ENCODE measurements at places on chromosomes 3 and 15.
A peak's percentile ranks its signal among the peaks of the same experiment; 100 is the strongest.

- no peak for DNase-seq
Measured at GRCh38 chr15:68429691-68430470, 2.1 kb downstream of the ITGA11 start.

- no peak for DNase-seq
Measured at GRCh38 chr3:160735826-160736225, 20.2 kb upstream of the PPM1L start.

- DNase-seq = peak; percentile 77
Measured at GRCh38 chr3:46429250-46429649, 22.2 kb downstream of the CCRL2 start.

DNA sequence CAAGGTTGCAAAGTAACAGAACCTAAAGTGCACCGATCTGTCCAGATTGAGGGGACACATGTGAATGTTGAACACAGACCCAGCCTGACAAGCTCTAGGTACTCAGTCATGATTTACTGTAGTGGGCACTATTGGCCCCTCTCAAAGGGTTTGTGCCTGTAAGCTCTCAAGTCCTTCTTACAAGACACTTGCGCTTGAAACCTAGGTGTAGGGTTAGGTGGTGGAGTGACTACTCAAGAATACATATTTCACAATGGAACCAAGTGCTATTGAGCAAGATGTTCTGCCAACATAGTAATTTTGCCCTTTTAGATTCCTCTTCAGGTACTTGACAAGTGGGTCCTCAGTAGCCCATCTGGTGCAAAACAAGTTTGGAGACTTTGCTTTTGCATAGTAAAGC is 169.9 kb downstream of the AKAP13 start:
- no peak for DNase-seq

DNA sequence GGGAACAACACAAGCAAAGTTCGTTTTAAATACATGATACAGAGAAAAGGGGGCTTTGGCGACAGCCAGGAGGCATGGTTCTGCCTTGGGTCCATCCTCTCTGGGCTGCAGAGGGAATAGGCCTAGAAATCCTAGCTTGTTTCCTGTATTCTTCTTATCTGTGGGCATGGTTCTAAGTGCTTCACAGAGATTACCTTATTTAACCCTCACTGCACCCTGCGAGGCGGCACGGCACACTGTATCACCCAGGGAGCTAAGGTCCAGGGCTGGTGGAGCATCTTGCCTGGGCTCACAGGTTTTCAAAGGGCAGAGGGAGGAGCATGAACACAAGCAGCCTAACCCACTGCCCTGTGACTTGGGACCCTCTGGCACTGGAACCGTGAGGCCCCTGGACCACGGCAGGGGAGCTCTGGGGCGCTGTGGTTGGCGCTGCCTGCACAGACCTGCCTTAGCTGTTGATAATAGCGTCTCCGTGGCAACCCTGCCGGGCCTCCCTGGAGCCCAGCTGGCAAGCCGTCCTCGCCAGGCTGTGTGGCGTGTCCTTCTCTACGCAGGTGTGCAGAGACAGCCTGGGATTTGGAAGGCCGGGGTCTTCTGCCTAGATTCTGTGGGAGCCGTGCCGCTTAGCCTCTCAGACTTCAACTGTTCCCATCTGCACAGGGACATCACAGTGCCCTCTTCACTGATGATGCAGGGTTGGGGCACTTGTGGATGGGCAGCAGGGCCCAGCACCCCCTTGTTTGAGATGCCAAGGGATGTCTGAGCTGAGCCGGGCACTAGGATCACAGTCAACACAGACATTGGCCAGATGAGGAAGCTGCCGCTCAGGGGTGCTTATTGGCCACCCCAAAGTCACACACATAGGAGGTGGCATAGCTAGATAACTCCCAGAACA is 154.6 kb upstream of the TLE3 start:
- no peak for DNase-seq

DNA sequence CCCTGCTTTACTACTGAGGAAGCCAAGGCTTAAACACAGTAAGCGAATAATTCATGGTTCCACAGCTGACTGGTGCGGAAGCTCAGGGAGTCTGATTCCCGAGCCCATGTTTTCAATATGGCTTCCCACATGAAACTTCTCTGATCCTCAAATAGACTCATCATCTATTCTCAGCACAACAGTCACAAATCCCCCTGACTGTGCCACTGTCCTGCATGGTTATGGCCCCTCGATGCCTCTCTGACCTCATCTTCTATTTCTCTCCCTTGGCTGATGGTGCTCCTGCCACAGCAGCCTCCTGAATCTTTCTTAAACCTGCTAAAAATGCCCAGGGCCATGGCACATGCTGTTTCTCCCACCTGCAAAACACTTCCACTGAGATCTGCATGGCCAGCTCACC is 43.2 kb downstream of the SRGAP3 start:
- no peak for DNase-seq

DNA sequence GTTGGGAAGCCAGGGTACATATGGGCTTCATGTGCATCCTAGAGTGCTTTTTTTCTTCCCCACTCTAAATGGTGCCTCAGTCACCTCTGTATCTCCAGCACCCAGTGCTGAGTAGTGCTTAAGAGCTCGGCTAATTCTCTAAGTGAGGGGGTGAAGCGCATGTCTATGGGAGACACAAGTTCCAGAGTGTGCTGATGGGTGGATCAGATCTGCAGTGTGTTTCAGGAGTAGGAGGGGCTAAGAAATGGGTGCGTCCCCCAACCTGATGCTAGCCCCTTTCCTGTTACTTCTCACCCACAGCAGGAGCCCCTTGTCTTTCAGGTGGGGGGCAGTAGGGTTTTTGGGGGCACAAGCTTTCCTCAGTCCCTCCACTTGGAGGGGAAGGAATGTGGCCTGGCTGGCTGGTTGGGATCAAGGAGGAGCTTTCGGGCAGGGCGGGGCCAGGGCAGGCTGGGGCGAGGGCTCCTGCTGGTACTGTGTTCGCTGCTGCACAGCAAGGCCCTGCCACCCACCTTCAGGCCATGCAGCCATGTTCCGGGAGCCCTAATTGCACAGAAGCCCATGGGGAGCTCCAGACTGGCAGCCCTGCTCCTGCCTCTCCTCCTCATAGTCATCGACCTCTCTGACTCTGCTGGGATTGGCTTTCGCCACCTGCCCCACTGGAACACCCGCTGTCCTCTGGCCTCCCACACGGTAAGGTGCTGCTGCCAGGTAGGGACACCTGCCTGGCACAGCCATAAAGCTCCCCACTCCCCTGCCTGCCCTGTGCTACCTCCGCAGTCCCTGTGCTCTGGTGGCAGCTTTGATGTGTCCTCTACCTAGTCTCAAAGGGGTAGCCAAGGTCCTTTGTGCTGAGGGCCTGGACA is at the start of gene IL17RE:
IL17RE (plus strand) TSS at position 477 of the 866 bp plus-strand sequence; CDS start at position 562, 85 bp downstream.
- DNase-seq = peak; percentile 81

GRCh38 chr15:64624242-64624641 is 151.1 kb downstream of the RBPMS2 start:
- no peak for DNase-seq

- no peak for DNase-seq
Measured at GRCh38 chr3:174232658-174233429, 626.3 kb upstream of the NAALADL2 start.
